ENCODE measurements at places on chromosomes 16 and 17.

- peak; percentile 97 for DNase-seq
Measured at GRCh38 chr17:40854175-40854814, 12.7 kb downstream of the KRT12 start.

- DNase-seq = peak; percentile 43
Measured at GRCh38 chr16:28067604-28068379, 4.3 kb upstream of the GSG1L start.

DNA sequence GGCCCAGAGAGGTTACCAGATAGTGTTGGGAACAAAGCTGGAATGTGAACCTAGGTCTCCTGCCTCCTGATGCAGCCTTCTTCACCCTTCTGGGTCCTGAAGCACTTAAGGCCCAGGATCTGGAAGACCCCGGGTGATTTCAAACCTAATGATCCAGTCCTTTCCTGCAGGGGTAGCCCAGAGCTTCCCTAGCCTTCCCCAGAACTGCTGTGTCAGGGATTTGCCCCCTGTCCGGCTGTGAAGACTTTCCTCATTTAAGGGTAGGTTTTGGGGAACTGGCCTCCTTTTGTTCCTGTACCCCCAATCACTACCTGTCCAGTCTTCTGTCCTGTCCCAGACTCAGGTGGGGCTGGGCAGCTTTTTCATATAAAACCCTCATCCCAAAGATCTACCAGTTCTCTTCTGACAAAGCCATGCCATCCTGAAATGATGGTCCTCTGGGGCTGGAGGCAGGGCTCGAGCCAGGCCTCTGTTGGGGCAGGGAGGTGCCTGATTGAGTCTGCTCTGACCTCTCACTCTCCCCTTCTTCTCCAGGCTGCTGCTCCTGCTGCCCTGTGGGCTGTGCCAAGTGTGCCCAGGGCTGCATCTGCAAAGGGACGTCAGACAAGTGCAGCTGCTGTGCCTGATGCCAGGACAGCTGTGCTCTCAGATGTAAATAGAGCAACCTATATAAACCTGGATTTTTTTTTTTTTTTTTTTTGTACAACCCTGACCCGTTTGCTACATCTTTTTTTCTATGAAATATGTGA, 1.3 kb downstream of the MT1X start:
- DNase-seq = no peak

- DNase-seq = no peak
Measured at GRCh38 chr16:79062336-79062735, 538.2 kb downstream of the MAF start.

- DNase-seq = no peak
Measured at GRCh38 chr16:66473654-66474519, 46.8 kb downstream of the BEAN1 start.

DNA sequence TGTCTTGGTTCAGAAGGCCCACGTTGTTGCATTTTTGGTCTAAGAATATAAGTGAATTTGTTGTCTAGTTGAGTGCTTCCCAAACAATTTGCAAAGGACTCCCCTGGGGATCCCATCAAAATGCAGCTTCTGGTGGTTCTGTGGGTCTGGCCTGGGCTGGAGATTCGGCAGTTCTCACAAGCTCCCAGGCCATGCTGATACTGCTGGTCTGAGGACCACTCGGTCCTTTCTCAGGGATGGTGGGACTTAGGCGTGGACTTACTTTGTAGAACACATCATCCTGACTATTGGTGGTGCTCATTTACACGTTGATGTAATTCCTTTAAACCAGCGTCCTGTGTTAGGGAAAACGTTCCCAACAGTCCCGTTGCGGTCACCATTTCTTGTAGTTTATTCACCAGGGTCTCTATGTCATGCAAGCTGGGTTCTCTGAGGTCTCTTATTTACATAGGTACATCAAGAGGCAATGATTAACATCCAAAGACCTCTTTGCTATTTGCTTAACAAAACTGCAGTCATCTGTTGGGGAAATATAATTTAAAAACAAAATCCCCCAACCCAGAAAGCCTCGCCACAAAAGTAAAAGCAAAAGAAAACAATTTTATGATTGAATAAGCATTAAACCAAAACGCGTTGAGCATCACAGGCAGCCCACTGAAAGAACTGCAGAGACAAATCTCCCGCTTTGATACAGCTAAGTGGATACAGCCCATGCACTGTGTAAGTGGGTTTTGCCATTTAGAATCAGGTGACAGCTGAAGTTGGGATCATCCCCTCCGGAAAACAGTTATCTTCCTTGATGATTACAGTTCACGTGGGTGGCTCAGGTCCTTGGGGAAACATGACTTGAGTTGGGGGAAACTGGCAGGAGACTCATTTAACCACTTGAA, 39.0 kb upstream of the SEC14L1 start:
- no peak for DNase-seq

DNA sequence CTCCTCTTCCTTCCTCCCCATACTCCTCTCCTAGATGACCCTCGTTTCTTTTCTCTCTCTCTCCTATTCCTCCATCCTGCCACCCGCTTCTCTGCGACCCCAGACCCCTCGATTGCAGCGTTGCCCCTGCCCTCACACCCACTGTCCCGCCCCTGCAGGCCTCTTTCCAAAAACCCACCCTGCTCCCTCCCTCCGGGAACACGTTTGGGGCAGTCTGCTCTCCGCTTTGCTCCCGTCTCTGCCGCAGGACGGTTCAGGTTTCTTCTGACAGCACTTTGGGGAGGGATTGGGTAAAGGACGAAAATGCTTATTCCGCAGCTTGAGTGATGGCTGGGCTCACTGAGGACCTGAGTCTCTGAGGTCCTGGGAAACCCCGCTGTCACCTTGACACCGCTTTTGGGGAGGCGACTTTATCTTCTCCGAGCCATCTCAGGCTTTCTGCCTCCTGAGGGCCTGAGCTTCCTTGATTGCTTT, 690 bp downstream of the NDE1 start:
- DNase-seq = peak; percentile 22

DNA sequence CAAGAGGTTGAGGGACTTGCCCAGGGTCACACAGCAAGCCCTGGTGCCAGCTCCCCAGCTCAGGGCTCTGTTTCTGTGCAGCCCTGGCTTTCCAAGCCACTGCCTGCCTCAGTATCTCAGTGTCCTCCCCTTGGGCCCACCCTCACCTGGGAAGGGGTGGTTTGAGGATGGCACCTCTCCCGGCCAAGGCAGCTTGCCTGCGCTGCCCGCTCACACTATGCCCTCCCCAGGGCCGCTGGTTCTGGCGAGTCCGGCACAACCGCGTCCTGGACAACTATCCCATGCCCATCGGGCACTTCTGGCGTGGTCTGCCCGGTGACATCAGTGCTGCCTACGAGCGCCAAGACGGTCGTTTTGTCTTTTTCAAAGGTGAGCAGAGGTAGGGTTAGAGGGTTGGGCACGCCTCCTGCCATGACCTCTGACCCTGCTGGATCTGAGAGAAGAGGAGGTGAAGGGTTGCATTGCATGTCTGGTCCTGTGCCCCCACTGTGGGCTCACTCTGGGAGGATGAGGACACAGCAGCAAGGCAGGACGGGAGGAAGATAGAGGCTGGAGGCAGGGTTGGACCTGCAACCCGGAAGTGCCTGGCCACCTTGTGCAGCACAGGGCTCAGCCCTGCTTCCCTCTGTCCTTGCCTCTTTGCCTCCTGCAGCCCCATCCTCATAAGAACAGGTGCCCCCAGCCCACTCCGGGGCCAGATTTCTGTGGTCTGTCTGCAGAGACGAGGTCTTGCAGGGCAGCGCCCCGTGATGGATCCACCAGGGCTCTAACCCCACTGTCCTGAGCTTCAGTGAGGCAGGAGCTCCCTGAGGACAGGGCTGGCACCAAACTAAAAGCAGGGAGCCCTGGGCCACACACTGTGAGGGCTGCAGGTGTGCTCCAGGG, 16.7 kb downstream of the MMP15 start:
- DNase-seq = no peak

DNA sequence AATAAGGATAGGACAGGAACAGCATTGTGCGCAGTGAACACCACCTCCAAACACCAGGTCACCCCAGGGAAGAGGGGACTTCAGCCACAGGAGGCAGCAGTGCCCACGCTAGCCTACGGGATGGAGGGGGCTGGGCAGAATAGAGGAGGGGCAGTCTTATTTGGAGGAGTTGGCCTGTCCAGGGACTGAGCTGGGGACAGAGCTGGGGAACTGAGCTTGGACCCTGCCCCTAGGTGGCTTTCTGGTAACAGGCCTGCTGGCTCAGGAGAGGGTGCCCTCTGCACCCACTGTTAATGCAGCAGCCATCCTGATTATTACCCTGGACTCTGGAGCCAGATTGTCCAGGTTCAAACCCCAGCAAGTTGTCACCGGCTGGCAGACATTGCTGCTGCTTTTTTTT, 9.3 kb downstream of the CCDC102A start:
- no peak for DNase-seq

GRCh38 chr17:63911657-63912100, 621 bp upstream of the CSHL1 start:
- no peak for DNase-seq

GRCh38 chr17:66667491-66668030, 167.4 kb upstream of the CACNG5 start:
- DNase-seq = no peak

DNA sequence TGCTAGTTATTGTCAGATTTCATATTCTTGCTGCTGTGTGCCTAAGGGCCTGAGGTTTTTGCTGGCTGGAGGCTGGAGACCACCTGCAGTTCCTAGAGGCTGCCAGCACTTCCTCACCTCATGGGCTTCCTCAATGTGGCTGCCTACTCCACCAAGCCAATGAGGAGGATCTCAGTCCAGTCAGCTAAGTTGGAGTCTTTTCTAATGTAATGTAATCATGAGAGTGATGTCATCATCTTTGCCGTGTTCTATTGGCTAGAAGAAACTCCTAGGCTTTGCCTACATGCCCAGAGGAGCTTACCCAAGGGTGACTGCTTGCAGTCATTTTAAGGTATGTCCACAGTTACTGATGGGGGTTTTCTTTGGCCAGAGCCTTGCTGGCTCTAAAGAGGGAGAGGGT, 53.0 kb downstream of the SOCS3 start:
- no peak for DNase-seq

Data from fibroblast of mammary gland (primary cell).